NCI-H524 (cell line): ENCODE measurements at places on chromosomes 11 and 22.

GRCh38 chr22:17787241-17787640 lies 13.0 kb upstream of the BID start:
- no peak for DNase-seq

- DNase-seq: no peak
Observed at GRCh38 chr22:17769013-17769715, 5.1 kb downstream of the BID start.

GRCh38 chr11:63444160-63444559 lies 46.8 kb downstream of the PLAAT5 start:
- no peak for DNase-seq

DNA sequence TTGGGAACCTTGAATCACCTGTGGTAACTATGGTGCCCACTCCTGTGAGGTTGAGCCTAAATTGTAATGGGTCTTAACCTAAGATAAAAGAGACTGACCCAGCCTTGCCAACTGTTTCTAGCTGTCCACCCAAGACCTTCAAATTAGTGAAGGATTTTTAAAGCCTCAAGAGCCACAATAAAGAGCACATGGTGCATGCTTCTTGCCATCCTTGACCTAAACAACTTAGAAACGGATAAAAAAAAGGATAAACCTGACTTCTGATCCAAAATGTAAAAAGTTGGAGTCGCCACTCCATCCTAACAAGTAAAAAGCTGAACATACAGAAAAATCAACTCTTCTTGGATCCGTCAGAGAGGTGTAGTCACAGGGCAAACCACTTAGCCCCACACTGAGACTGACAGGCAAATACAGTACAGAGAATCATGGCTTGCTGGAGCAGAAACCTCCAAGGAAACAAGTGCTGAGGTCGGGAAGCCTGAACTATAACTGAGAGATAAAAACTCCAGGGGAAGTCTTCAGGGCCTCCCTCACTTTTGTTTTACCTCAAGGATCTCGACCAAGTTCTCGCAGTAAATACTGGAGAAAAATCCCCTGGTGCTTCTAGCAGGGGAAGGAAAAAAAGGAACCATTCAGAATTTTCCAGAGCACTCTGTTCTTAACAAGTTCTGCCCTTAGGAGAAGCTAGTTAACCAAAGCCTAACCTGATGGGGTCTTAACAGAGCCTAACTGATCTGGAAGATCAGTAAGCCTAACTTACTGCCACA lies 16.3 kb downstream of the ENTHD1 start:
- no peak for DNase-seq
